ACHN (cell line): ENCODE measurements at places on chromosomes 3 and 15.

GRCh38 chr3:156723182-156723619 lies 48.8 kb downstream of the TIPARP start:
- no peak for DNase-seq

- no peak for DNase-seq
Observed at GRCh38 chr3:38617586-38617985, 31.9 kb downstream of the SCN5A start.

GRCh38 chr3:10435850-10436249 lies 69.5 kb downstream of the ATP2B2 start:
- DNase-seq: no peak

DNA sequence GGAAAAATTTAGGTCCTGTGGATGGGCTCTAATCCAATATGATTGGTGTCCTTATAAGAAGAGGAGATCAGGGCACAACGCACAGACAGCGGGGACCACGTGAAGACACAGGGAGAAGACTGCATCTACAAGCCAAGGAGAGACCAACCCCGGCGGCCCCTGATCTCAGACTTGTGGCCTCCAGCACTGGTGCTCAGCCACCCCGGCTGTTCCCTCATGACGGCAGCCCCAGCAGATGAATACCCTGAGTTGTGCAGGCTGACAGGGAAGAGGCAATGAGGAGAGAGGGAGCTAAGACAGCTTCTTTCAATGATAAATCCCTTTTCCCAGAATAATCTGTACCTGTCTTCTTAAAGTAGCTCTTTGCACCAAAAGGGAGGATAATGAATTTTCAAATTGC lies 33.3 kb upstream of the CGNL1 start:
- DNase-seq: no peak

DNA sequence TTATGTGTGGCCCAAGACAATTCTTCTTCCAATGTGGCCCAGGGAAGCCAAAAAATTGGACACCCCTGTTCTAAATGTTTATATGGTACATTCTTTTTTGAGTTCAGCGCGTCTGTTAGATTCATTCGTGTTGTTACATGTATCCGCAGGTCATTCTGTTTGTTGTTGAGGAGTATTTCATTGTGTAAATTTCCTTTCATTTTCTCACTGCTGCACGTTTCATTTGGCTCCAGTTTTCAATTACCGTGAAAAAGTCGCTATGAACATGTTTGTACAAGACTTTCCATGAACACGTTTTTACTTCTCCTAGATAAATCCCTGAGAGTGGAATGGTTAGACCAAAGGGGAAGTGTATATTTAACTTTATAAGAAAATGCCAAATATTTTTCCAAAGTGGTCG lies 7.5 kb upstream of the OPA1 start:
- DNase-seq: no peak

DNA sequence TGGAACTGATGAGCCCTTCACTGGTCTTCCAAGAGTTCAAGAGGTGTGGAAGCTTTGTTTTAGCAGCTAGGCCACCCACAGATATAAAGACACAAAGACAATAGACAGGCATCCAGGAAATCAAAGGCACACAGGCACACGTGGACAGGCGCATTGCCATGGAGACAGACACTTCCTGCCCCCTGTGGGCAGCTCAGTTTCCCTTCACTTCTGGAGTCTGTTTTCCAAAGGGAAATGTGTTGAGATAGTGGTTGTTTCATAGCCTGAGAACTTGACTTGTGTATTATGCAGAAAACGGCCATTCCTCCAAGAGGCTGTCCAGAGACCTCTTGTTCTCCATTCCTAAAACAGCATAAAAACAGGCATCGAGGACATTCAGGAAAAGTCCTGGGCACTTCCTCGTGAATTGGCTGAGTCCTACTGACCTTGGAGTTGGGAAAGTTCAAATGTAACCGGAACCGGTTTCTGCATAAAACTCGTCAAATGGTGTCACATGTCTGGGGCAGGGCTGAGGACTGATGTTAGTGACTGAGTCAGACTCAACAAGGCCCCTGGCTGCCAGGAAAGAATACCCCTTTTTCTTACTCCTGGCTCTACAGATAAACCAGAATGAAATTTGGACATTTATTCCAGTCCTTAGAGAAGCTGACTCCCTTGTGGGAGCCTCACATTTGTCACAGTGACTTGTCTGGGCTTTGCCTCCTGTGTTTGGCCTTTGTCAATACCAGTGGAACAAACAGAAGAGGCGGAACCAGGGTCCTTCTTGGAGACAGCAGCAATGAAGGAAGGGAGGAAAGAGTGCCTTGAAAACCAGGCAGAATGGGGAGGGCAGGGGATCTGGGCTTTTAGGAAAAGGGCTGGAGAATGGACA lies 1.3 kb downstream of the ALPK3 start:
- DNase-seq: no peak

- DNase-seq: no peak
Observed at GRCh38 chr3:42369832-42370231, 40.6 kb downstream of the LYZL4 start.

- no peak for DNase-seq
Observed at GRCh38 chr3:27877061-27878013, 155.2 kb upstream of the EOMES start.

GRCh38 chr3:60274098-60274497 lies 977.2 kb downstream of the FHIT start:
- no peak for DNase-seq

DNA sequence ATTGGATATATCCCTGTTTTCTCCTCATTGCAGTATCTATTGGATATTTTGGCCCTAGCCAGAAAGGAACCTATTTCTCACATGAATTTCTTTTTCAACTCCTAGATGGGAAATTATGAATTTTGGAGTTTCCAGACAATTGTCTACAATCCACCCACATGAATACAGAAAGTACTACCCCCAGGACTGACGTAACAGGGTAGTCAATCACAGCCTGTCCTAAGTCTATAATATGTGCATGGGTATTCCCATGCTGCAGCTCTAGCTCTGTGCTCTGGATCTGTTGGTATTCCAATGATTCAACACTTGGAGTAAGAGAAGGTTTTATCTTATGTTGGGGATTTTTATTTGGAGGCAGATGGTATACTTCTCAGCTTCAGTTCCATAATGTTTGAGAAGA lies 393.1 kb upstream of the ARRDC4 start:
- DNase-seq: no peak

DNA sequence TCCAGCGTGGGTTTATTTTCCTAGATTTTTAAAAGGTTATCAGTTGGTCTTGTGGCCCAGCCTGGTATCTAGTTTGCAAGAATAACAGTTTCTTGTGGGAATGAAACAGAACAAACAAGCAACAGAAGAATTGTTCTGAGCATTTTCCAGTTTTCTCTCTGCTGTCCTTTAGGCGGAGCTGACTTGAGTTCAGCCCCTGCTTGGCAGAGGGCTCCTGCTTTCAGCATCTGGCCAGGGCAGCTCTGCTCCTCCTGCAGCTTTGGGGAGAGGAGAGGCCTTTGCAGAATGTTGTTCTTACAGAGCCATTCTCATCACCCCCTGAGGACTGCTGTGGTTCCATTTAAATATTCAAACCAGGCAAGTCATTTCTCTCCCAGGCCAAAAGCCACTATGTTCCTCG lies 117.7 kb downstream of the ALDH1A2 start:
- DNase-seq: no peak

- no peak for DNase-seq
Observed at GRCh38 chr3:121718205-121718846, 31.2 kb downstream of the GOLGB1 start.

DNA sequence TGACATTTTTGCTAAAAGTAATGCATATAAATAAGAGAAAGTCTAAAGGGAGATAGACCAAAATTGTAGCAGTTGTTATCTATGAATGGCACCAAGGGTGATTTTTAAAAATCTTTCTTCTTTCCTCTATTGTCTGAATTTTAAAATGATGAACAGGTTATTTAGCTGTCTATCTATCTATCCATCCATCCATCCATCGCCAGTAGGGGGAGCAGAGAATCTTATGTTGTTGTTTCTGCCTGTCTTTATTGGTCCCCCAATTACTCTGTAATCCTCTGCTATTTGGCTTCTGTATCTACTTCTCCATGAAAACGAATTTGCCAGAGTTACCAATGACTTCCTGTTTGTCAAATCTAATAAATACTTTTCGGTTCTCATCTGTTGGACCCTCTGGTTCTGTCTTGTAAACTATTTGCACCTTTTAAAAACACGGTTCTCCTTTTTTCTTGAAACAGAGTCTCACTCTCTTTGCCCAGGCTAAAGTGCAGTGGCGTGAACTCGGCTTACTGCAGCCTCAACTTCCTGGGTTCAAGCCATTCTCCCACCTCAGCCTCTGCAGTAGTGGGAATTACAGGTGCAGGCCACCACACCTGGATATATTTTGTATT lies 86.0 kb downstream of the ECT2 start:
- peak; percentile 48 for DNase-seq

- DNase-seq: no peak
Observed at GRCh38 chr3:188254520-188255070, 100.6 kb downstream of the LPP start.
